ENCODE measurements at places on chromosomes 1 and 21.

GRCh38 chr21:42423197-42423675 is 19.5 kb downstream of the UBASH3A start:
- DNase-seq, result peak; percentile 53

GRCh38 chr1:167790117-167790516 is 68.3 kb downstream of the MPZL1 start:
- DNase-seq, result no peak

DNA sequence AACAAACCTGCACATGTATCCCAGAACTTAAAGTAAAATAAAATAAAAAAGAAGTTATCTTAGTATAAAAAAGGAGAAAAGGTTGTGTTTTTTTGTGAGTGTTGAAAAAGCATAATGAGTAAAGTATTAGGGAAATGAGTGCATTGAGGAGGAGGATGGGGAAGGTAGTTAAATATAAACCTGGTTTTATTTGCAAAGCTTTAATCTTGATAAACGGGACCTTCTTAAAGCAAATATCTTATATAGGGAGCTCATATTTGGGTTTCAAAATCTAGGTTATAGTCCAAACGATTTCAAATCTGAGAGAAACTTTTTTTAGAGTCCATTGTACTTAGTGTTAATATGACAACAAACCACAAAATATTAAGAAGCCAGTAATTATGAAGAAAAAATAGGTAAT is 21.7 kb upstream of the SLC19A2 start:
- no peak for DNase-seq

DNA sequence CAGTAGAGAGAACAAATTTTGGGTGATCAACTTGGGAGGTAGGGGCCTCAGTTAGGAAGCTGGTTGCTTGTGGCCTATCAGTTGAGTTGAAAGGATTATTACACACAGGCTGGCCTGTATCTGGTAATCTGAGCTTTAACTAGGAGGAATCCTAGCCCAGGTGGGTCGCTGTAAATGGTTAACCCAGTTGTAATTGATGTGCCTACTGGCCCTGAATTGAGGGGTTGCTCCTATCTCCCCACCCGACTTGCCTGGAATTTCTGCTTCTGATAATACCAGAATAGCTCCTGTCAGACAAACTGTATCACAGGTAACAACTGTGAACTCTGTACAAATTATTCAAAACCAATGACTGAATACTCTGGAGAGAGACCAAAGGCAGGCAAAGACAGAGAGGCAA is 210.4 kb upstream of the RUNX1 start:
- no peak for DNase-seq

DNA sequence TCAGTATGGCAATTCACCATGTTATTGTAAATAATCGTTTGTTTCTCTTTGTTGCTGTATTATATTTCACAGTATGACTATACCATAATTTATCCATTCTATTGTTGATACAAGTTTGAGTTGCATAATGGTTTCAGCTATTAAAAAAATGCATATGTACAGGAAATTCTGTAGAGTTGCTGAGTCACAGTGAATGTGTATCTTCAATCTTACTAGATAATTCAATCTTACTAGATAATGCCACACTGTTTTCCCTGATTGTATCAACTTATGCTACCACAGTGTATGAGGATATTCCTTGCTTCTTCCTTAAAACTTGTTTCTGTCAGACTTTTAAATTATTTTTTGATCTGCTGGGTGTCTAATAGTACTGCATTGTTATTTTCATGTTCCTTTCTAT is 3.5 kb upstream of the COA6 start:
- no peak for DNase-seq

- no peak for DNase-seq
Observed at GRCh38 chr1:87208931-87209330, 119.7 kb upstream of the LMO4 start.

GRCh38 chr1:240672132-240672811 is 60.3 kb upstream of the GREM2 start:
- no peak for DNase-seq

DNA sequence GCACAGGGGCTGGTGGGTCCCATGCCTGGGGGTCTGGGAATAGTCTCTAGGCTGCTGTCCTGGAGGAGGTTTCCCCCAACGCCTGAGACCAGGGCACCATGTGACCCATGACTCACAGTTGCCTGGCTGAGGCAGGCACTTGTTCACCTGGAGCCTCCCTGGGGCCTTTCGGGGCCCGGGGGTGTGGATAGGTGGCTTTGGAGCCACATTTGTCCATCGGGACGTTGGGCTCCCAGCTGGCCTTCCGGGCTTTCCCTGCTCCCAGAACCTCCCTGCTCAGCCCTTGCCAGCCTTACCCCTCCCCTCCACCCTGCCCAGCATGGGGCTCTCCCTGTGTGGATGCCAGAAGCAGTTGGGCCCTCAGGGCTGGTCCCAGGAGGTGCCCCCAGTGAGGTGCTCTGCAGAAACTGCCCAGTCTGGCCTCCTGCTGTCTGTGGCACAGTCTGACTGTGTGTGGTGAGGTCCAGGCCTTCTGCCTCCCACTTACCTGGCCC is 14.2 kb downstream of the COL6A1 start:
- no peak for DNase-seq

DNA sequence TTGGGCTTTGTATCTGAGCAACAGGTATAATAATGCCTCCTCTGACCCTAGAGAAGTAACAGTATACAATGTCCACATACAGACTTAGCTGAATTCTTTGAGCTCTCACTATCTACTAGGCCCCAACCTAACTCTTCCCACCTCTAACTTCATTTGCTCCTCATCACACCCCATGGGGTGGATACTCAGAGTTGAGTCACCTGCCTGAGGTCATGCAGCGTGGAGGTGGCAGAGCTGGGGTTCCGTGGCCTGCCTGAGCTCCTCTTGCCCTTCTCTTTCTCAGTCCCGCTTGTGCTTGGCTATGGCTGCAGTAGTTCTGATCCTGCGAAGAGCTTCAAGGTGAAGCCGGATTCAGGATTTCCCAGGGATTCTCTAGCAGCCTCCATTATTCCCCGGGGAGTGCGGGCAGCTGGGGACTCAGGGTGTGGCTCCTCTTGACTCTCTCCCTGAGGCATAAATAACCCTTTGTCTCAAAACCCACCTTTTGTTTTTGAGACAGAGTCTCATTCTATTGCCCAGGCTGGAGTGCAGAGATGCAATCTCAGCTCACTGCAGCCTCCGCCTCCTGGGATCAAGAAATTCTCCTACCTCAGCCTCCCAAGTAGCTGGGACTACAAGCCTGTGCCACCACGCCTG is 29.9 kb upstream of the ACTL8 start:
- no peak for DNase-seq

DNA sequence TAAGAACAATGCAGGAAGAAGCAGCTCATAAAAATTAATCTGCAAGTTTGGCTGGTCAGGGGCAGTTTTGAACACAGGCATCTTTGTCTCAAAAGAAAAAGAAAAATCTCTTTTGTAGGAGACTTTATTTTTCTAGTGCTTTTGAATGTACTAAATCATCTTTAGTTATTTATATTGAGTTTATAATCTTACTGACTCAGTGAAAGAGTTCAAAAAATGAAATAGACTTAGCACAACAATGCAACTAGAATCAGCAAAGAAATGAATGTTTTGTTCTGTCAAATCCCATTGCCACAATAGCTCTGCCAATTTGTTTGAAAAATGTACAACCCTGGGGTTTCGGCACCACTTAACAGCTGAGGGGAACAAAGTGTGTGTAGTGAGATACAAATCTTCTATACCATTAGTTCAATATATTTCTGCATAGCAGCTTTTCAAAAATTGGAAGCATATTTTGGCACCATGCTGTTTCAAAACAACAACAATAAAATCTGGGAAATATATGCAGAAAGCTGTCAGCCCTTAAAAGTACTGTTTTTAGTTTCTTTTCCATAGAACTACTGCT is 1969.1 kb downstream of the MRPL39 start:
- DNase-seq, result no peak

GRCh38 chr21:45388011-45388521 is 16.9 kb upstream of the COL18A1 start:
- no peak for DNase-seq

DNA sequence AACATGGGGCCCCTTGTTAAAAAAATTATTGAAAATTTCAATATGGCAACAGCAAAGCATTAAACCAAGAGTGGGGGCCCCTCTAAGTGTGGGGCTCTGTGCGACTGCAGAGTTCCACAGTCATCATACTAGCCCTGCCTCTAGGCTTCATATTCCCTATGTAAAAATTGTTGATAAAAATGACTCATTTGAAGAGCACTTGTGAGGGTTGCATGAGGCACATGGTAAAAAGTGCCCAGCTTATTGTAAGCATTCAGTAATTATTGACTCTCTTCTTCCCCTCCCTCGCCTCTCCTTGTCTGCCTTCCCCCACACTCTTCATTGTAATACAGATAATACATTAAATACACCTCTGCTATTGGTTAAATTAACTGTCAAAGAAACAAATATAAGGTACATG is 86.7 kb upstream of the PTBP2 start:
- DNase-seq, result no peak

- DNase-seq, result no peak
Observed at GRCh38 chr1:221268295-221268694, 389.1 kb downstream of the HLX start.

DNA sequence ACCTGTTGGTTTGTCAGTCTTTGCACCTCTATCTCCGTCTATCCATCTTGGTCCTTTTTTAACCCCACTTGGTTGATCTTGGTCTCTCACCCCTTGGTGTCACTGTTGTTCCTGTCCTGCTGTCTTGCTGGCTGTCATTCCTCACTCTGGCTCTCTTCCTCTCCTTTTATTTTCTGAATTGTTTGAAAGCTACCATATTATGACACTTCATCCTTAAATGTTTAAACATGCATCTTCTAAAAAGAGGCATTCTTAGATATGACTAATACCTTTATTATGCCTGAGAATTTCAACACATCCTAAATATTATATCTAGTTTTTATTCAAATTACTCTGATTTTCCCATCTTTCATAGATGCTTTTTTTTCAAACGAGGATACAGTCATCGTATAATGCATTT is 37.0 kb downstream of the BACH1 start:
- DNase-seq, result no peak

- no peak for DNase-seq
Observed at GRCh38 chr1:111848852-111849545, 93.3 kb downstream of the DDX20 start.

GRCh38 chr1:3869751-3870301 is 12.6 kb downstream of the DFFB start:
- DNase-seq, result no peak

GRCh38 chr1:58585166-58585565 is 8.1 kb upstream of the TACSTD2 start:
- no peak for DNase-seq

DNA sequence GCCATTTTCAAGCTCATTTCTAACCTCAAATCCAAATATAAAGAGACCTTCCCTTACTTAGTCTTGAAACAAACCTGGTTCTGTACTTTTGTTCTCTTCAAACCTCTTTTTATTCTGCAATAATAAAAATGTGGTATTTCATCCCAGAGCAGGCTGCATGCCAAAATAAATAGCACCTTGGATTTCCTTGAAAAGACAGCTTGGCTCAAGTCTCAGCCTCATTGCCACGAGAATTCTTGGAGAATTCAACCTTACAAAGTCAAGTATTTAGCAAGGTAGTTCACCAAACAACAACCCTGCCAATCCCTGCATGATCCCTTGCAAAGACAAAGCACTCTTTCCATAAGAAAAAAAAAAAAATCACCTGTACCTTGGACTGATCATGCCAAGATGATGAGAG is 33.8 kb downstream of the KANK4 start:
- DNase-seq, result no peak

- no peak for DNase-seq
Observed at GRCh38 chr1:24666794-24667193, 23.7 kb downstream of the SRRM1 start.

GRCh38 chr1:147627435-147628110 is 42.8 kb downstream of the ACP6 start:
- peak; percentile 64 for DNase-seq

DNA sequence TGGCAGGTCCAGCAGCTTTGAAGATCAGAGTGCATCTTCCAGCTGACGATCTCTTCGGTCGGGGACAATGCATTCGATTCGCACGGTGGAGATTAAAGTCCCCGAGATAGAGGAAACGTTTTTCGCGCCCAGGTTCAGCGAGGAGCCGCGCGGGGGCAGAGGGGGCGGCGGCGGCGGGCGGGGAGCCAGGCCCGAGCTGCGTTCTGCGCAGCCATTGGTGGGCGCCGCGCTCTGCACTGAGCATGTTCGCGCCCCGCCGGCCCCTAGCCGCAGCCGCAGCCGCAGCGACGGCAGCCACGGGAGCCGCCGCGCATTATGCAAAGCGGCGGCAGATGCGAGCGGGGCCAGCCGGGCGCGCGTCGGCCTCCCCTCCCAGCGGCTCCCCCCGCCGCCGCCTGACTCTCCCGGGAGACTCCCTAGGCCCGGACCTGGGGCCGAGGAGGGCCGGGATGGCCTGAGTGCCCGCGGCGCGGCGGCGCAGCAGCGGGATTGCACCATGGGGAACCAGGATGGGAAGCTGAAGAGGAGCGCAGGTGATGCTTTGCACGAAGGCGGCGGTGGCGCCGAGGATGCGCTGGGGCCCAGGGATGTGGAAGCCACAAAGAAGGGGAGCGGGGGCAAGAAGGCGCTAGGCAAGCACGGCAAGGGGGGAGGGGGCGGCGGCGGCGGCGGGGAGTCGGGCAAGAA is at the start of gene FMN2:
Gene FMN2 (plus strand): TSS at position 270 of the 687 bp plus-strand sequence. CDS start 227 bp downstream, at position 497.
- no peak for DNase-seq

GRCh38 chr1:192571668-192572067 is 3.9 kb upstream of the RGS1 start:
- DNase-seq, result peak; percentile 31

DNA sequence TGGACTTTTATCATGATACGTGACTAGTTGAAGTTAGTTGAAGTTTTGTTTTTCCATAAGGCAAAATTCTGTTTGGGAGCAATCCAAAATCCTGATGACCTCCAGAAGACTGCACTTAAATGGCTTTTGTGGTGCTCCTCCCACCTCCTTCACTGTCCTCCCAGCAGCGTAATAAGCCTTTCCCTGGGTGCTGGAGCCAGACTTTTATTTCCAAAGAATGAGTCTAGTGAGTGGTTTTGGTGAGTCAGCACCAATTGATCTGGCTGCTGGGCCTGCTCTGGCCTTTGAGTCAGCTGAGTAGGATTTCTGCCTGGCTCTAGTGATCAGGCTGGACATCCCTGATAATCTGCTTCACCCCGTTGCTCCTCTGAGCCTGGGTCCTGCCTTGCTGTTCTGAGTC is 21.7 kb upstream of the KCND3 start:
- no peak for DNase-seq

- DNase-seq, result no peak
Observed at GRCh38 chr1:118984722-118985639, 3.2 kb downstream of the TBX15 start.

GRCh38 chr1:108048301-108049177 is 83.6 kb upstream of the VAV3 start:
- DNase-seq, result no peak

- no peak for DNase-seq
Observed at GRCh38 chr1:228342627-228343190, 63.9 kb downstream of the TRIM11 start.

DNA sequence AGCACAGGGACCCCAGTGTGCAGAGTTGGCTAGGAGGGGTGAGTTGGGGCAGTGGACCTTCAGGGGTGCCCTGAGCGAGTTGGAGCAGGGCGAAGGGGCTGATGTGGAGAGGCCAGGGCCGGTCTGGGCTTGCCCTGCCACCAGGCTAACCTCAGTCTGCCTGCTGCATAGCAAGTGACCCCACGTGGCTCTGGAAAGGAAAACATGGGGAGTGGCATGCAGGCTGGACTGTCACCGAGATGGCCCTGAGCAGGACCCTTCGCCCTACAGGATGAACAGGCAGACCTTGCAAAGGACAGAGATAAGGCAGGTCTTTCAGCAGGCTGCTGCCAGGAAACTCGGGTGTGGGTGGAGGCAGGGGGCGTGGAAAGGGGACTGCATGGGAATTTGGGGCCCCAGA is 51.5 kb downstream of the FOXO6 start:
- no peak for DNase-seq

All from CD4-positive, alpha-beta T cell treated with Interleukin-2 at 100 ng/mL for 4 hours (primary cell).